T follicular helper cell (primary cell): ENCODE measurements at places on chromosomes 7 and 10.

DNA sequence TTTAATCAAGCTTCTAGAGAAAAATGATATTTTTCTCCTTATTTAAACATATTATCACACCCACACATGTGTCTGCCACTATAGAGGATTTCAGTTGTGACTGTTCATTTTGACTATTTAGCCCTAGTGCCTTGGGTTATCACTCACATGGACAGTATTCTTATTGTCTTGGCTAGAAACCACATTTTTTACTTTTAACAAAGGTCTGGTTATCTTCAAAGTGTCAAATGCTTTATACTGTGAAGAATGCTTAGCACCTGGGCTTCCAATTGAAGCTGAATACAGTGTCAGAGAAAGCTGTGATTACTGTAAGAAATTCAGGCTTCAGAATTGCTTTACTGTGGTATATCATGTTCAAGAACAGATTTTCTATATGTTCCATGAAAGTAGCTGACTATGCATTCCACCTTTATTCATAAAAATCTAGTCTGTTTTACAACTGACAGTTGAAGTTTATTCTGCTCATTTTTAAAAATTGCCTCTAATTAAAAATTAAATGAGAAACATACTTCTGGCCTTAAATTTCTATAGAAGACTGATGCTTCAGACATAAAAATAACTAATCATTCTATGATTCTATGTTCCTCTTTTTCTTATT is 278.6 kb downstream of the SEMA3D start:
- no peak for DNase-seq

- DNase-seq, result peak; percentile 8
These were observed 111.9 kb upstream of the RHEB start for GRCh38 chr7:151631570-151631952.

- DNase-seq, result no peak
These were observed 93.8 kb downstream of the CUX1 start for GRCh38 chr7:101910991-101911799.

- no peak for DNase-seq
These were observed 113.1 kb upstream of the PCBD1 start for GRCh38 chr10:71001470-71001869.

DNA sequence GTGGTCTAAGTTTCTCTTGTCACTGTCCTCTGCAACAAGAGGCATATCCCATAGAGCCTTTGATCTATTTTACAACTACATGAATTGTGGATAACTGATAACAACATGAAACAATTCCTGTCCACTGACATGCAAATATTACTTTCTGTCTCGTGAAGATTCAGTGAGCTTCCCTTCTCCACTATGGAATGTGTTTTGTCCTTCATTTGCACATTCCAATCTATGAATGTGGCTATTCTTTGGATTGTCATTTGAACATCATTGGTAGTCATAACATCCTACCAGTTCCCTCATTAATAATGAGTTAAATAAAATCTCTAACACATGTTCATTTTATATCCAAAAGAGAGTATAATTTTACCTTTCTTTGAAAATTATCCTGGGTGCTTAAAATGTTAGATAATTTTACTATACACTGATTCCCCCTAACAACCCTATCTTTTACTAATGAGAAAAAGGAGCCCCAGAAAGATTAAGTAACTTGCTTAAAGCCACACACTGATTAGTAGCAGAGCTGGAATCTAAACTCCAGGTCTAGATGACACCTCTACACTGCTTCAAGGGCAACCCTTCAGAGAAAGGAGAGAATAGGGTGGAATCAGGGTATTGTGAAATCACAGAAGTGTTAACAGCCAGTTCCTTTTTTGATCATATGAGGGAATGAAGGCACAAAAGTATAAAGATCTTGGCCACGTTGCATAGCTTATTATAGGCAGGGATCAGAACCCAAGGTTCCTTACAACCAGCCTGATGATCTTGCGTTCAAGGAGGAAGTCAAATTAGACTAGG is 39.1 kb downstream of the PDE1C start:
- no peak for DNase-seq
